SK-N-MC (cell line): ENCODE measurements at places on chromosomes 16 and 17.

- DNase-seq, result no peak
Observed at GRCh38 chr16:4249530-4250308, 7.8 kb upstream of the SRL start.

DNA sequence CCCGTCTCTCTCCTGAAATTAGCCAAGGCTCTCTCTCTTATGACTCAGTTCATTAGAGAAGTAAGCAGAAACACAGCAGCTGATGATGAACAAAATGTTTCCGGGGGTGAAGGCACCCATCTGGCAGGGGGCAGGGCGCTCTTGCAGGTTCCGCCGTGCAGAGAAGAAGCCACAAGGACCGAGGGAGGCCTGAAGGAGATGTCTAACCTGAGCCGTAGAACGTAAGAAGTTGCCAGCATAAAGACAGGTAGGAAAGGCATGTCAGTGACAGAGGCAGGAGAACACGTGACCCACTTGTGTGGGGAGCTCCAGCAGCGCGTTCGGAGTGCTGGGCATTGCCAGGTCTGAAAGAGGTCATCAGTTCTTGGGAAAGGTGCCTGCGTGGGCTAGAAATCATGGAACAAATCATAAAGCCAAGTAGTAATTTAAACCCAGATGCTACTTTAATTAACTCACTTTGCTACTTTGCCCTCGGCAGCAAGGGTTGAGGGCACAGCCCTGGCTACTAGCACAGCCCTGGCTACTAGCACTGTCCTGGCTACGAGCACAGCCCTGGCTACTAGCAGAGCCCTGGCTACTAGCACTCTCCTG lies 198.6 kb downstream of the RPTOR start:
- no peak for DNase-seq

- DNase-seq, result no peak
Observed at GRCh38 chr17:80291260-80291659, 30.6 kb downstream of the RNF213 start.

DNA sequence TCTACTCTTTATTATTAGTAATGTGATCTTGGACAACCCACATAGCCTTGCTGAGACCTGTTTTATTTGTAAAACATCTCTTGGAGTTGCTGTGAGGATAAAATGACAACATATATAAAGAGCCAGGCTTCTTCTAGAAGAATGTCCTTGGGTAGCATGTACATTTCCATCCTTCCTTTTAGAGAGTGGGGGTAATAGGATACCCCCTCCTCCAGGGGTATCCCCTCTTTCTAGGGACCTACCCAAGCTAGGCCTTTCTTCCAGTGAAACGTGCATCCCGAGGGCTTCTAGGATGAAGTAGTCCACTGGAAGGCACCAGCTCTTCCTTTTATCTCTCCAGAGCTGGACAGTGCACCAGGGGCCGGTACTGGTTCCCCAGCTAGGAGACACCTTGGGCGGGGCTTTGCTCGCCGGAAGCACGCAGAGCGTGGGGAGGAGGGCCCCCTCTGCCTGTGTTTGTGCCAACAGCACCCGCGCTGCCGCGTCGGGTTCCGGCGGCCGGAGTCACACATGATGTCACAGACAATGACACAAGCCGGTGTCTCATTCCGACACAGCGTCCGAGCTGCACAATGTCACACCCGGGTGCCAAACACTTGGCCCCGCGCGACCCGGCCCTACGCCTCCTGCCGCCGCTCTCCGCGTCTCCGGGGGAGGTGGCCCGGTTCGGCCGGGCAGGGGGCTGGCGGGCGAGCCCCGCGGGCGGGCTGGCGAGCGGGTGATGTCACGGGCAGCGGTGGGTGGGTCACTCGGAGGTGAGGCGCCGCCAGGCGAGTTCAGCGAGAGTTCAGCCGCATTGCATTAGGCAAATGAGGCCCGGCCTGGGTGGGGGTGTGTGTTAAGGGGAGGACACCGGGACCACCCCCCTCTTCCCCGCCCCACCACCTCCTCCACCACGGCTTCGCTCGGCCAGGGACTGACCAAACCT lies 23.4 kb downstream of the GJD3 start:
- no peak for DNase-seq
